ENCODE measurements at places on chromosomes 7 and 10. TPM values are rescaled to one million over a fixed set of nuclear protein-coding genes. Genes with fewer than 3 reads are reported as not detected.

Gene CLDN12
- total RNA-seq = 18.2 TPM

Gene TEX47
- not detected for total RNA-seq

Gene HMX3
- total RNA-seq = not detected

Gene UTF1
- not detected for total RNA-seq

Gene PRSS2
- total RNA-seq = not detected

Gene MRPS16
- 61.1 TPM for total RNA-seq

Gene ADAM8
- 0.68 TPM for total RNA-seq

Gene TMEM176A
- not detected for total RNA-seq

Gene PEX1
- total RNA-seq = 14.3 TPM

Gene GHRHR
- total RNA-seq = not detected

- no peak for DNase-seq
Measured at GRCh38 chr10:6657196-6657595, 77.1 kb upstream of the PRKCQ start.

GRCh38 chr10:93954726-93955363 lies 38.9 kb upstream of the PLCE1 start:
- no peak for DNase-seq

- DNase-seq = peak; percentile 86
Measured at GRCh38 chr10:43846187-43846680, 197.6 kb upstream of the ZNF32 start.

GRCh38 chr7:155000795-155001194 lies 2.1 kb downstream of the PAXIP1 start:
- DNase-seq = no peak

DNA sequence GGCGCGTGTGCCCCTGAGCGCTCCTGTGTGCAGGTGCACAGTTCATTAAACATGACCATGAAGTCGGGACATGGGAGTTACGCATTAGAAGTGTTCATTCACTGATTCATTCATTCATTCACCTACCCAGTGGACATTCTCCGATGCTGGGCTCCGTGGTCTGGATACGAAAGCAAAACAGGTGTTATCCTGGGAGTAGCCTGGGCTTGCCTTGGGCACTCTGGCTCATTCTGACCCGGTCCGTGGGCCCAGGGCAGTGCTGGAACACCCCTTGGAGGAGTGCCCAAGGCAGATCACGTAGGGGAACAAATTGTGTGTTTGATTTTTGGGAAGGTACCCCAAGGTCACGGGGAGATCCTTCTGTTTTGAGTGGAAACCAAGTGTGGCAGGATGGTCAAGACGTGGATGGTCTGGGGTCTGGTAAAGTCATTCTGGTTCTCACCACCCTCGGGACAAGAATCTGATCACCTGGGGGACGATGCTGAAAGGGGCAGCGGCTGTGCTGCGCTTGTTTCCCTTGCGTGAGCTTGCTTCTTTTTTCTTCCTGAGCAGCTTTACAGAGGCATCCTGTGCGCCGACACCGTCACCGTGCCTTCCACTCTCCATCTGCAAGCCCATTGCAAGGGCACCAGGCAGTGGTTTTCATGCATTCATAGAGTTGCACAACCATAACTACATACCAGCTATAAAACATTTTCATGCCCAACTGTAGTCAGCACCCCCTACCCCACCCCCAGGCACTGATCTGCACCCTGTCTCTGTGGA lies 10.1 kb downstream of the ELFN1 start:
- DNase-seq = no peak

GRCh38 chr7:23012908-23013714 lies 819 bp downstream of the HYCC1 start:
- peak; percentile 43 for DNase-seq

DNA sequence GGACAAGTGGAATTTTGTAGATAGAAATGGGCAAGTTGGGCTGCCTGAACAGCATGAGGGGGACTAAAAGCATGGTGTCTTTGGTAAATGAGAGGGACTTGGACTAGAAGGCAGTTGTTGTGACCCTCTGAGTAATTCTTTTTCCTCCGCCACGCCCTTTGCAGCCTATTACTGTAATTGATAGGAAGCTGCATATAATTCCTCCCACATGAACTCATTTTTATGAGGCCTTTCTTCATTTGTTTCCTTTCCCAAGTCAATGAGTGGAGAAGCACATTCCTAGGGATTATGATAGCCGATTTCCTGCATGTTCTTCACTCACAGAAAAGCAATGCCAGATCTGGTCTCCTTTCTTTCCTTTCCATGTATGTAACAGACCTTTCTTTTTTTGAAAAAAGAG lies 27.7 kb downstream of the ZSCAN25 start:
- DNase-seq = no peak

- no peak for DNase-seq
Measured at GRCh38 chr10:10642189-10642588, 375.5 kb upstream of the CELF2 start.

DNA sequence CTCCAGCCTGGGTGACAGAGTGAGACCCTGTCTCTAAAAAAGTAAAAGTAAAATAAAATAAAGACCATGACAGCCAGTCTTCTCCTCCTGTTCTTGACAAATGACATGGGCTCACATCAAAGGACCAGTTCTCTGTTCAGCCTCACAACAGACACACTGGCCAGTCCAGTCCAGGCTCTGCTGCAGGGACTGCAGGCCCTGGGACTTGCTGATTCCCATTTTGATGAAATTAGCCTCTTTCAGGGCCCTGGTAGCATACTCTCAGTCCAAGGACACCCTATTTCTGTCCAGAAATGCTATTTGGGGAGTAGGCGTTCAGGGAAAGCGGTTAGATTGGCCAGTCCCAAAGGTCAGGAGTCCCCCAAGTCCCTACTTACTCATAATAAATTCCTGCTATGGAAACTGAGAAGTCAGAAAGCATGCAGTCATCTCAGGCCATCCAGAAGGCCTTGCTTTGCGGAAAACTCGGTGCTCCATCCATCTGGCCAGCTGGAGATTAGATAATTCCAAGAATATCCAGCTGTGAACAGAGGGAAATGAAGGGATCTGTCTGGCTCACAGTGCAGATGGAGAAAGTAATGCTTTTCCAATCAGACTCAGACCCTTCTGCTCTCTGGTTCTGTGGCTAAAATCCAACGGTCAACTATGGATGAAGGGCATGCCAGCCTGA lies 74.4 kb downstream of the RAB11FIP2 start:
- DNase-seq = no peak

DNA sequence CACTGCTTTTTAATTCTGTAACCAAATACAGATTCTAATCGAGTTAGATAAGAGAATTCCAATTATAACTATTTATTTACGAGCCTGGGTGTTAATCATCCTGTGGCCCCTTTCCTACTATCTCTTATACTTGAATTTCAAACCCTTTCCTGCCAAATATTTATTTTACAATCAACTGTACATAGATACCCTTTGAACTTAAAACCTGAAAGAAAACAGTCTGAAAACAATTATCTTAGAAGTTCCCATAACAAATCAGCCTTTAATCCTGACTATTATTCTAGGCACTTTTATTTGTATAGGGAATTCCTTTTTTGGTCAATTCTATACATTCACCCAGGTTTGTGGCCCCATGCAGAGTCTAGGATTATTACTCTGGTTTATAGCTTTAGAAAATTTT lies 10.6 kb upstream of the GPR37 start:
- no peak for DNase-seq

DNA sequence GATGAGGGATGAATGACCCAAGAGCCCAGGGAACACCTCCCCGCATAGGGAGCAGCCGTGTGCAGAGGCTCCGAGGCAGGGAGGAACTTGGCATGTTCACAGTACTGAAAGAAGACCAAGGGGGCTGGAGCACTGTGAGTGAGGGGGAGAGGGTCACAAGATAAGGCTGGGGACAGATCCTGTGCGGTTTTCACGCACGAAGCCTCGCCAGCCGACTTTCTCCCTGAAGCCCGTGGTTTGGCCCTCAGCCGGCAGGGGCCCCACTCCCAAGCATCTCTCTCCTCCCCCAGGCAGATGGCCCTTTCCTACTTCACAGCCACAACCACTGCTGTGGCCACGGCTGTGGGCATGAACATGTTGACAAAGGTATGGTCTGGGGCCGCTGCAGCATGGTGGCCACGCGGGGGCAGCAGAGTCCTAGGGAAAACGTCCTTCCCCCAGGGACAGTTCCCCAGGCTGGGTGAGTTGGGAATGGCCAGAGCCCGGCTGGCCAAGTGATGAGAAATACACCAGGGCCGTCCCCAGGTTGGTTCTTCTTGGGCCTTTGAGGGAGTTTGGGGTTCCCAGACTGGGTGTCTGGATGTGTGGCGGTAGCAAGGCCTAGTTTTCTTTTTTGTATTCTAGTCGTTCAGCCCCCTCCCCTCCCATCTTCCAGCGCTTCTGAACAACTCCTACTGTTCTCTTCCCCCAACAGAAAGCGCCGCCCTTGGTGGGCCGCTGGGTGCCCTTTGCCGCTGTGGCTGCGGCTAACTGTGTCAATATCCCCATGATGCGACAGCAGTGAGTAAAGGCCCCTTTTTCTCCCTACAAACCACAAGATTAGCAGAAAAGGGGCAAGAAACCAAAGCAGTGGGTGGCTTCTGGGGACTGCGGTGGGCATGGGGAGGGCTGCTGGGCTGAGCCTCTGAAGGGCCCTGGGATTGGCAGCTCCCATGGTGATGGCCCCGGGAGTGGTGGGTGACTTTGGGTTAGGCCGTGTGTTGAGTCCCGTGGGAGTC lies 14.4 kb upstream of the WBP1L start:
- peak; percentile 92 for DNase-seq

GRCh38 chr7:74104702-74105101 lies 21.1 kb downstream of the LIMK1 start:
- DNase-seq = no peak

DNA sequence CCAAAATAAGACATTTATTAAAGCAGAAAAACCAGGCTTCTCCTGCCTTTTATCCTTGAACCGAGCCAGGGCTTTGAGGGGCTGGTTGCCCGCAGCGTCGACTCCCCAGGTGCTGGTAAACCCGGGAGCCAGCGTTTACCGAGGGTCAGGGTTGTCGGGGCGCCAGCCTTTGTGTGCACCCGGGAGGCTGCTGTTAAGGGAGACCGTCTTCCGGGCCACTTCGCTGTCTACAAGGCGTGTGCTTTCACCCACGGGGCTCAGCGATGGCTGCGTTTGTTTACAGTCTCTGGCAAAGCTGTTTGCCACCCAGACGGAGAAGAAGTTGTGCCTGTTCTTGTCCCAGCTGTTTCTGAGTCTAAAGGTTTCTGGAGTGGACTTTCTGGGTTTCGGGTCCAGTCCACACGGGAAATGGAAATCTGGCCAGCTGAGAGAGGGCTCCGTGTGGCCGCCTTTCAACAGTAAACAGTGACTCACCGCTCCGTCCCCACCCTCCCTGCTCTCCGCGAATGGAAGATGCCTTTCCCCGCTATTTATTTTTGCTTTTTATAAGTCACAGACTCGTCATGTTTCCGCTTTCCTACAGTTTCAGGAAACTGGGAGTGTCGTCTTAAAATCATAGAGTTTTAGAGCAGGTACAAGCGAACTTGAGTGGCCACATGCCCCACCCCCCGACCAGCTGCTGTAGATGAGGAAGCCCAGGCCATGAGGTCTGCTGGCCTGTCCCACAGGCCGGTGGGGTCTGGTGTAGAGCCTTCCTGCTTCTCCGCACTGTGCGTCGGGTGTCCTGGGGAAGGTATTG lies 2.2 kb downstream of the MAFK start:
- DNase-seq = peak; percentile 95

DNA sequence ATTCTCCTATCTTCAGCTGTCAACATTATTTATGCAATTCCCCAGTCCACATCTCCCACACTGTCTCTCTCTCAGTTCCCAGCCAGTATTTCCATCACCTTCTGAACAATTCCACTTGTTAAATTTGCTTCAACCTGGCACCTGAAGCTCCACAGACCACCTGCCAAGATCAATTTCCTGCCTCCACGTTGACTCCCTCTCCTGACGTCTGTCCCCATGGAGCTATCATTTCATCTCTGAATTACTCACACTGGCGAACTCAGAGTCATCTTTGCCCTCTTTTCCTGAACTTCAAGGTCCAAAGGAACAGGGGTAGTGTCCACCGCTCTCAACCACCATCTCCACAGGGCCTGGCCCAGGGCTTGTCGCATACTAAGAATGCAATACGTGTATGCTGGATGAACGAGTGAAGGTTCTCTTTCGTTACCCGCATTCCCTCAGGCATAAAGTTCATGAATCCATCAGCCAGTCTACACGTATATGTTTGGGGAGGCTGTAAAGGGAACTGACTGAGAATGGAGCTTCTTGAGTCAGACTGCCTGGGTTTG lies 183.3 kb downstream of the JCAD start:
- no peak for DNase-seq

DNA sequence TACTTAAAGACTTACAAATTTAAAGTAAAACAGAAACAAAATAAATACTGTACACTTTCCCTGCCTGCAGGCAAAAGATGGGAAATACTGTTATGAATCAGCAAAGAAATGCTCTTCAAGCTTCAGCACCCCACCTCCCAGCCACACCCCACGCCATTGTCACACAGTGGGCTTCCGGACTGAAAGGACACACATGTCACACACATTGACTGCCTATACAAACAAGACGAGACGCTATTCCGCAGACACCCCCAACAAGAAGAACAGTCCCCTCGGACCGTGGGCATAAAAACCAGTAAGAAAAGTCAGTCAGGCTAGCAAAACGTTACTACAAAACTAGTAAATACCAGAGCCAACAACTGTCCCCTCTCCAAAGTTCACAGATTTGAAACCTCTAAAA lies 22.2 kb upstream of the PARP12 start:
- peak; percentile 31 for DNase-seq

- DNase-seq = no peak
Measured at GRCh38 chr7:129089521-129090212, 34.8 kb upstream of the TNPO3 start.

GRCh38 chr10:61852261-61852660 lies 49.2 kb upstream of the ARID5B start:
- DNase-seq = no peak

- DNase-seq = peak; percentile 68
Measured at GRCh38 chr10:99560277-99561126, 27.8 kb downstream of the NKX2-3 start.

GRCh38 chr10:7593063-7593462 lies 73.7 kb downstream of the ITIH5 start:
- DNase-seq = no peak

DNA sequence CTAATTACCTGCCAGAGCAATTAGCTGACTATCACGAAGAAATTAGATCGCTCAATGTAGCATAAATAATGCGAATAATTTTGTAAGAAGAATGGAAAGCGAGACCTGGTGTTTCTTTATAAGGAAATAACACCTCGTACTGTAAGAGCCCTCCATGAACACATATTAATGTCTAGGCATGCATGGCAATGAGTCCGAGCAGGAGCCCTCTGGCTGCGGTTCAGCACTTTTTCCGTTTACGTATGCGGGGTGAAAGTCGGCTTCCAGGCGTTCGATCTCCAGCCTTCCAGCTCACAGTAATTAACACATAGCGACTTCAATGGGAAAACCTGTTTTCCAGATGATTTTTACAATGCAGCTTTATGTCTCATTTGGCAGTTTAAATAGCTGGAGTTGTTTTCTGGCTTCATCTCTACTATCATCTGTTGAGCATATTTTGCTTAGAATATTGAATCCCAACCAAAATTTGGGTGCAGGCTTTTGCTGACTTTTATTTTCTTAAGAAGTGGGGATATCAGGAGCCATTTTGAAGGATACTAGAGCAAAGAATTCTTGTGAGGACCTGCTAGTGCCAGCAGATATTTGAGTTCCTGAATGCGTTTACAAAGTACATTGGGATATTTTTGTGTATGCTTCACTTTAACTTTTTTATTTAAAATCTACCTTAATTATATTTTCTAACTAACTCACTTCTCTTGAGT lies 7.2 kb upstream of the SP8 start:
- DNase-seq = no peak
